T-helper 1 cell (primary cell): ENCODE measurements at places on chromosomes 6 and 20.

GRCh38 chr6:149701714-149702113 is 16.2 kb downstream of the LATS1 start:
- no peak for DNase-seq

DNA sequence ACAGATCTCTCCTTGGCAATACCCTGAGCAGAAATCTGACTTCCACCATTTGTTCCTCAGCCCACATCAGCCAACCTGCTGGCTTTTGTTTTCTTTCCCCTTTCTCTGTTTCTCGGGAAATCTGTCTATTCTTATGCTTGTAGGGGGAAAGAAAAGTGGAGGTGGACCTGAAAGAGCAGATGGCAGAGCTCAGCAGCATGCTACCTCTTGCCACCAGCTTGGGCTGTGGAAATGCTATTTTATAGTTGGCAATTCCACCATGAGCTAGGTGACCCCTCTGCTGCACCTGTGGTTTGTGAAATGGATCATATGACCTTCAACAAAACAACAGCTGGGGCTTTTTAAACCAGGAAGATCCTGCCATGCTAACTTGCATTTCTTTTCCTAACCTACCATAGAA is 6.8 kb upstream of the SPATS1 start:
- DNase-seq, result no peak

- no peak for DNase-seq
Observed at GRCh38 chr6:166905013-166905412, 51.3 kb downstream of the RNASET2 start.

GRCh38 chr6:44122801-44123200 is 4.5 kb downstream of the MRPL14 start:
- DNase-seq, result peak; percentile 49

DNA sequence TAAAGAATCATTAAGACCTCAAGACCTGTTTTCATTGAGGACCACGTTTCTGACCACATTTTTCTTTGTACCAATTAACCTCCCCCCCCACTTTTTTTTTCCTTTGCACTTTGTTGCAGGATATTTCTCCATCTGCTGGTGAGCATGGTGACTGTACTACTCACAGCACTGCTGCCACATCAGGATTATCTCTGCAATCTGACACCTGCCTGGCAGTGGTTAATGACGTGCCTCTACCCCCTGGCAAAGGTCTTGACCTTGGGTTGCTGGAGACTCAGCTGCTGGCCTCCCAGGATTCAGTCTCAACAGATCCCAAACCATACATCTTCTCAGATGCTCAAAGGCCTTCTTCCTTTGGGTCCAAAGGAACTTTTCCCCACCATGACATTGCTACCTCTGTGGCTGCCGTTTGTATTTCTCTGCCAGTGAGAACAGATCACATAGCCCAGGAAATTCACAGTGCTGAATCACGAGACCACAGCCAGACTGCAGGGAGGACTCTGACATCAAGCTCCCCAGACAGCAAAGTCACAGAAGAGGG is 46.6 kb upstream of the EDN3 start:
- peak; percentile 27 for DNase-seq

DNA sequence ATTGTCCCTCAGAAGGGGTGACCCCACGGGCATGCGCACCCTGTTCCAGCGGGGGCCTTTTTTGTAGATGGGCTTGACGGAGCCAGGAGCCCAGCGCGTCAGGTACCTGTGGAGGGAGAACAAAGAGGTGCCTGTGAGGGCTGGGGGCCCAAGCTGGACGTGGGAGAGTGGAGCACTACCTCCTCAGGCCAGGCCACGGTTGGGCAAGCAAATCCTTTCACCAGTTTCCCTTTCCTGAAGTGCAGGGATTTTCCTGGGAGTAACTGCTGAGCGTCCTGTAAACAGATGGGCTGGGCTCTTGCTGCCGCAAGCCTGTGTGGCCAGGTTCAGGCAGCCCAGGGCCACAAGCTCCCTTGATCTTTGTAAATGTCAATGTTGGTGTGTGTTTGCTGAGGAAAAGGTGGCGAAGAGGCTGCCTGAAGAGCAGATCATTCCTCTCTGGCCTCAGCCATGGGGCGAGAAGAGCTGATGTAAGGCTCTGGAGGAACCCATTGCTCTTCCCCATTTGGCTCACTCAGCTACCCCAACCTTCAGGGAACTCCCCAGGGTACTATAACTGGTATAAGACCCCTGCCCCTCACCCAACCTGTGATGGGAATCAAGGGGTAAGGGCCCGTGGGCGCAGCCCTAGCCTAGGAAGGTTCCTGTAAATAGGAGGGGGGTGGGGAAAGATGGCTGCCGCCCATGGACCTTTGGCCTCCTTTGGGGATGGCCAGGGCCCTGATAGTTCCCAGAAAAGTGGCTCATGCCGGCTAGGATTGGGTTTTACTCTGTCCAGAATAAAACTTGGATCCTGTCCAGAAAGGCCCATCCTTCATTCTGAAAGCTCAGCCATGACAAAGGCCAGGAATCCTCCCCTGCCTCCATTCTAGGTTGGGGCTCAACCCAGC is 15.5 kb downstream of the MRPS18A start:
- no peak for DNase-seq
